ENCODE measurements at places on chromosomes 11 and 22.

DNA sequence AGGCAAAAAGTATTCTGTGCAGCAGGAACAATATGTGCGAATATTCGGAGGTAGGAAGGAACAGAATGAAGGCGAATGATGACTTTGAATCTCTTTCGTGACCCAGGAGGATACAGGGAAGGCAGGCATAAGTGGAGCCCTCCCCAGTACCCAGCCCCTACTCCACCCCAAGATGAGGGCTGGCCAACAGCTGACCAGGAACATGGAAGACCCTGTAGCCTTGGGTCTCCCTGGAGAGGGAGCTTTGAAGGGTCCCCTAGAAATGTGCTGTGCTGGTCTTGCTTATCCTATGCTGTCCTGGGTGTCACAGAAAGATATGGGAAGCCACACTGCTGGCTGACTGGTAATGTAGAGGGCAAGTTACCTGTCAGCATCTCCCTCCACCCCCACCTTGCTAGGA is 113.7 kb upstream of the NCAM1 start:
- no peak for DNase-seq

- DNase-seq = no peak
Measured at GRCh38 chr11:42923651-42924050, 388.1 kb upstream of the API5 start.

- no peak for DNase-seq
Measured at GRCh38 chr11:73034331-73034730, 107.8 kb downstream of the FCHSD2 start.

GRCh38 chr11:86592047-86592591 is 80.3 kb downstream of the ME3 start:
- no peak for DNase-seq

GRCh38 chr11:13065200-13065787 is 56.2 kb downstream of the RASSF10 start:
- DNase-seq = no peak

GRCh38 chr22:20816559-20816958 is 42.1 kb downstream of the PI4KA start:
- peak; percentile 16 for DNase-seq

- no peak for DNase-seq
Measured at GRCh38 chr11:71211631-71212030, 40.7 kb downstream of the SHANK2 start.

DNA sequence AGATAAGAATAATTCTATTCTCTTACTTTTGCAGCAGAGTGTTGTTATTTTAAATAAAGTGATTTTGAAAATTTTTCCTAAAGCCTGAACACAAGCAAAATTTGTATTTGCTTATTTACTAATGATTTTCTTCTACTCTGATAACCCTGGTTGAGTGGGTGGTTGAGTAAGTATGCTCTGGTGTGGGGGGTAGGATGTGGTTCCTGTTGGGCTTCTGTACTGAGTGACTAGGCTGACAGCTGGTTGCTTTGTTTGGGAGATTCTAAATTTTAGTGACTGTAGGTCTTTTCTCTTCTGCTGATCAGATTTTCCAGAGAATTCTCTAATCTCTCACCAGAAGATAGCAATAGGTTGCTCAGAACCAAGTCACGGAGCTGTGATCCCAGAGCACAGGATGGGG is 61.6 kb downstream of the METTL15 start:
- no peak for DNase-seq

- DNase-seq = no peak
Measured at GRCh38 chr11:11318961-11319360, 34.1 kb downstream of the CSNK2A3 start.

DNA sequence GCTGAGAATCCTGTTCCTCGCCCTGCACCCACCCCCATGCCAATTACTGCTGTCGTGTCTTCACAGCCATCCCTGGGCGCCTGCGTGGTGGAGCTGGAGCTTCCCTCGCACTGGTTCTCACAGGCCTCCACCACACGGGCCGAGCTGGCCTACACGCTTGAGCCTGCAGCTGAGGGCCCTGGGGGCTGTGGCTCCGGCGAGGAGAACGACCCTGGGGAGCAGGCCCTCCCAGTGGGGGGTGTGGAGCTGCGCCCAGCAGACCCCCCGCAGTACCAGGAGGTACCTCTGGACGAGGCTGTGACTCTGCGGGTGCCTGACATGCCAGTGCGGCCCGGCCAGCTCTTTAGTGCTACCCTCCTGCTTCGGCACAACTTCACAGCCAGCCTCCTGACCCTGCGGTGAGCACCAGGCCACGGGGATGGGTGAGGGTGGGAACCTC is 4.3 kb downstream of the TMEM132A start:
- DNase-seq = no peak

- DNase-seq = no peak
Measured at GRCh38 chr11:11332141-11332710, 20.8 kb downstream of the CSNK2A3 start.

DNA sequence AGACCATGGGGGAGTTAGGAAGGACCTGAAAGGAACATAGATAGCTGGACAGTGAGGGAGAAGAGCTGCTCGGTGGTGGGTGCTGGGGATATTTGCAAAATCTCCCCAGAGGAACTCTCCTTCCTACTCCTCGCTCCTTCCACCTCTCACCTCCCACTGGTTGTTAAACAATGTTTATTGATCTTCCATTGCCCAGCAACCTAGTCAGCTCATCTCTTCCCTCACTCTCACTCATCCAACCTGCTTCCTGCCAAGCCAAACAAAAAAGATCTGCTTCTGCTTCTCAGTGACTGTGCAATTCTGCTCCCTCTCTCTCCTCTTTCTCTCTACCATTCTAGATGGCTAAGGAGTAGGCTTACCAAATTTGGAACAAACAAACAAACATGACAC is 115.0 kb downstream of the SLC1A2 start:
- no peak for DNase-seq

DNA sequence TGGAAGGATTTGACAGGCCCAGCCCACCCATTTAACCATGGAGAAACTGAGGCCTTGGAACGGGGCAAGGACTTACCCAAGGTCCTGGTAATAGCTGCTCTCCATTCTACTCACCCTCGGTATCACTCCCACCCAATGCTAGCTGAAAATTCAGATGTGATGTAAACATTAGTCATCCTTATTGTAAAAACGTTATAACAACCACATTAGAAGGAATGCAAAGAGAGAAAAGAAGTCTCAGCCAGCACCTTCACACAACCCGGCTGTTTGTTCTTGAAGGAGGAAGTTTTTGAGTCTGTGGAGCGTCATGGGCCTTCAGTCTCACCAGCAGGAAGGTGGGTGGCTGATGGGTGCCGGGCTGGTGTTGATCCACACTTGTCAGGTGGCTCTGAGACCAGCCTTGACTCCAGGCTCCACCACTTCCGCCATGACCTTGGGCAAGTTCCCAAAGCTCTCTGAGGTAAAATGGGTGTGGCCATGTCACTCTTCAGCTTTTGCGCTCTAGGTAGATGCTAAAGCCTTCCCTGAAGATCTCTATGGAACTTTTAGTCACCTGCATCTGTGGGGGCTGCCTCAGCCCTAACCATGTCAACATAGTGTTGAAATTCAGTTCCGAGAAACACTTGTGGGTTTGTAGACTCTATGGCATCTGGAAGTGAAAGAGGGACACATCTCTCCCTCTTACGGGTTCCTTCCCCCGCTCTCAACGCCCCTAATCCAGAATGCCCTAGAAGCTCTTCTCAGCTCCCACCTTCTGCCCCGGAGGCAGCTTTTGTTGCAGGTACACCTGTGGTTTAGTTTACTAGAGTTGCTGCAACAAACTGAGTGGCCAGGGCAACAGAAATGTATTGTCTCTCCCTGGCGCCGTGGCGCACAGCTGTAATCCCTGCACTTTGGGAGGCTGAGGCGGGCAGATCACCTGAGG is 14.8 kb downstream of the CD6 start:
- no peak for DNase-seq

Measured in putamen (tissue), 1 donor.